ENCODE measurements at places on chromosomes 16 and 17. TPM values are rescaled to one million over a fixed set of nuclear protein-coding genes. Genes with fewer than 3 reads are reported as not detected.

The HS3ST3A1 gene
- 0.29 TPM for total RNA-seq

The KRT40 gene
- total RNA-seq: not detected

The PPM1E gene
- under 0.01 TPM for total RNA-seq

The NEUROD2 gene
- total RNA-seq: not detected

The TCAP gene
- 0.13 TPM for total RNA-seq

The ATP2A1 gene
- 0.36 TPM for total RNA-seq

The RBFOX1 gene
- not detected for total RNA-seq

The TP53TG3B gene
- not detected for total RNA-seq

The ITGAD gene
- not detected for total RNA-seq

The TMEM235 gene
- not detected for total RNA-seq

The SMTNL2 gene
- total RNA-seq: not detected
